Fibroblast of skin of abdomen (primary cell): ENCODE measurements at places on chromosomes 13 and 19.

DNA sequence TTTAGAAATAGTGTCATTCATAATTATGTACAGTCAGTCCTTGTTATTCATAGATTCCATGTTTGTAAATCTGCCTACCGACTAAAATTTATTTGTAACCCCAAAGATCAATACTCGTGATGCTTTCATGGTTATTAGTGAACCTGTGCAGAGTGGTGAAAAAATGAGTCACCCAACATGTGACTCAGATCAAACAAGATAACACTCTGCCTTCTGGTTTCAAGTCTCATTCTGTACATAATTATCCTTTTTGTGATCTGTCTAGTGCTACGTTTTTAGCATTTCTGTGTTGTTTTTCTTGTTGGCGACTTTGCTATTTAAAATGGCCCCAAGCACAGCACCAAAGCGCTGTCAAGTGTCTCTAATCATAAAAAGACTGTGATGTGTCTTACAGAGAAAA lies 274.7 kb downstream of the SUCLA2 start:
- DNase-seq: no peak

DNA sequence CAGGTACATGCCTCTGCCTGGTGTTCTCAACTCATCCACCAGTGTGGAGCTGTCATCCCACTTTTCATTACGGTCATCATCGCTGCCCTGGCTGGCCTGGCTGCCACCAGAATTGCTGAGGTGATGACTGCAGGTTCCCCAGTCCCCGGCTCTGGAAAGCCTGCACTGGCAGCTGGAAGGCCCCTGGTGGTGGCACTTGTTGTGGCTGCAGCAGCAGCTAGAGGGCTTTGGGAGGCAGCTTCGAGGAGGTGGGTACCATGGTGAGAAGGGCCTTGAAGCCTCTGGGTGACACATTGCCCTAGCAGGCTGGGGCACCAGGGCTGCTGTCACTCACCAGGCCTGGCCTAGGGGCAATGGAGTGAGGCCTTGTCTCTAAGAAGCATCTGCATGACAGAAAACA lies 25.3 kb upstream of the ZNF14 start:
- DNase-seq: no peak

- DNase-seq: peak; percentile 25
Observed at GRCh38 chr19:48543121-48543710, 8.8 kb upstream of the SULT2B1 start.

- DNase-seq: peak; percentile 44
Observed at GRCh38 chr13:32010136-32010535, 21.4 kb upstream of the FRY start.

DNA sequence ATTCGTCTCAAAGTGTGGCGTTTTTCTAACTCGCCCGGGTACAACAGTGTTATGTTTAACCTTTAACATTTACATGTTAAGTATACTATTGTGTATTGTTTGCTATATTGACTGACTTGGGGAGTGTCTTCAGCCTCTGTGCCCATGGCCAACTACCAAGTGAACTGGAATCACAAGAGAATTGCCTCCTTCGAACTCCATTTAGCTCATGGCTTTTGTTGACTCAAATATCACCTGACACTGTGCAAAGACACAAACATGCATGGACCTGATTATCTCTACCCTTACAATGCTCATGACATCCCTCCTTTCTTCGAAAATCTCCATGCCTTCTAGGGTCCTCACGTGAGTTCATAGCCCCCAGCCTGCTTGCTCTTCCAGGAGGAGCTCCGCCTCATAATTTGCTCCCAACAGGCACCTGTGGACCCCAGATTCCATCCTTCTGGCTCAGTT lies 704 bp downstream of the ZNF814 start:
- DNase-seq: no peak

DNA sequence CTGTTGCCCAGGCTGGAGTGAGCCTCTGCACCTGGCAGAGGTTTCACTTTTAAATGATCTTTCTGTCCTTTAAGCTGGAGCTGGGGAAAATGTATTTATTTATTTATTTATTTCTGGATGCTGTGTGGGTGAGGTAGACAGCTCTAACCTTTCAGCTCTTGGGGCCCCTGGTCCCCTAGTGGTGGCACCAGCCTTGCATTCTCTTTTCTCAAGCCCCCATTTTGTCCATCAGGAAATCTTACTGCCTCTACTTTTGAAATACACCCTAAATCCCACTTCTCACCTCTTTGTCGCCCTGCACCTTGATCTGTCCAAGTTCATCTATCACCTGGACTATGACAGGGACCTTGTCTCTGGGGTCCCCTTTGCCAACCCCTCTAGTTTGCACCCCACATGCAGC lies 2.1 kb upstream of the B9D2 start:
- no peak for DNase-seq

DNA sequence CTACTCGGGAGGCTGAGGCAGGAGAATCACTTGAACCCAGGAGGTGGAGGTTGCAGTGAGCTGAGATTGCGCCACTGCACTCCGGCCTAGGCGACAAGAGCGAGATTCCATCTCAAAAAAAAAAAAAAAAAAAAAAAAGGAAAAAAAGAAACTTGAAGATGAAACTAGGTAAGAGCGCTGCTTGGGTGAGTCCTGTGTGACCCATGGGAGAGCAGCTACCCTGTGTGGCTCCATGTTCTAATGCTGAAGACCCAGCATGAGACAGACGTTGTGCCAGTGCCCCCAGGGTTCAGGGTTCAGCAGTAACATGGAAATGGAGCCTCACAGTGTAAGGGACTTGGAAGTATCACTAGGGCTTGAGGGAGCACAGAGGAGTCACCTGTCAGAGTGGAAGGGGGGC lies 5.9 kb downstream of the ZNF784 start:
- DNase-seq: no peak

DNA sequence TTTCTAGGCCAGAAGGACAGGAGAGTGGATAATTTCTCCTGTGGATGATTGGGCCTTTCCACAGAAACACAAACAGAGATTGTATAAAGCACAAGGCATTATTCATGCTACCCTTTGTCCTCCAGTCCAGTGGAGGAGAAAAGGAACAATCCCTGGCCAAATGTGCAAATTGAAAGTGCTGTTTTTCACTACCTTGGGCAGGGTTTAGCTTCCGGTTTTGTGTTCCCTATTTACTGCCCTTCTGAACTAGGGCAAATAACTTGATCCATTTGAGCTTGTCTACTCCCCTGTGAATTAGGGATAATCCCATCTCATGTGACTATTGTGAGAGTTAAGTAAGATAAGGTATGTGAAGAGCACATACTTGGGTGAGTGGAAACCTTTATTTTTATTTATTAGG lies 13.3 kb downstream of the PDX1 start:
- no peak for DNase-seq

- DNase-seq: no peak
Observed at GRCh38 chr13:73325723-73326558, 267.1 kb downstream of the KLF5 start.

DNA sequence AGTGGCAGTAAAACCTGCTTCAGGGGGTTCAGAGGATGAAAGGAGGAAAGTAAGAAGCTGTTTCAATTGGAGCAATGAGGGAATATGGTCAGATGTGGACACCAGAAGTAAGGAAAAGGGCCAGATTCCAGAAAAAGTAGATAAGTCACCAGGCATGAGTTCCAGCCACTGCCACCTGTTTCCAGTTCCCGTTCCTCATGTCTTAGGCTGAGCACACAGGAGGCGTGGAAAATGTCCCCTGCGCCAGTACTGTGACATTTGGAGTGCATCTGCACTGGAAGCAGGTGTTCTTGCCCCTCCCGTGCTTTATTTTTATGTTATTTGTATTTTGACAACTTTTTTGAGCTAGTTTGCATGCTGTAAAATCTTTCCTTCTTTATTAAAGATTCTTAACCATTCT lies 25.3 kb downstream of the LMO7 start:
- DNase-seq: no peak

DNA sequence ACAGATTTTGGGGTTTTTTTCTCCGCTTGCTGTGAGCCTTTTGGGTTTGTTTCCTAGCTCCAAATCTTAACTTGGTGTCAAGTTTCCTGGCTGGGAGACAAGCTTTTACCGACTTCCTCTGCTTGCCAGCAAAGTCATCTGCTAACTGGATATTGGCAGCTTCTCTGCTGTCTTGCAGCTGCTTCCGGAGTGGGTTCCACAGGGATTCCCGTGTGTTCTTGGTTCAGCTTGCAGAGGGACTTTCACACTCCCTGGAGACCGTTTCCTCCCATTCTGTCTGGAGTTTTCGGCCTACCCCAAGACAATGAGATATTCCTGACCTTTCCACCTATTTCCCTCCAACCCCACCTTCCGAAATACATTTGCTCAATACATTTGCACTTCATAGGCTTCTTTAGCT lies 2.2 kb upstream of the COLGALT1 start:
- peak; percentile 90 for DNase-seq

DNA sequence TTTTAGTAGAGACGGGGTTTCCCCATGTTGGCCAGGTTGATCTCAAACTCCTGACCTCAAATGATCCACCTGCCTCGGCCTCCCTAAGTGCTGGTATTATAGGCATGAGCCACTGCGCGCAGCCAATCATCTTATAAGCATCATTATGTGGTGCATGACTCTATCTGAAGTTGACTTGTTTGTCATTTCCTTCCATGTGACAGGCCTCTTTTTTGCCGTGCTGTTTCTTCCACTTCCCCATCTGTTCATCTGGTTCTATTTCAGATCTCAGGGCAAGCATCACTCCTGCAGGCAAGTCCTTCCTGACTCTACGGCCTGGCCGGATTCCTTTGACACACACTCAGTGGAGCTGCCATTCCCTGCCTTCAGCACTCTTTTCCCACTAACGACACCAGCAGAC lies 15.2 kb downstream of the COL5A3 start:
- no peak for DNase-seq
